Airway epithelial cell (primary cell): ENCODE measurements at places on chromosomes 3 and 15. TPM values are rescaled to one million over a fixed set of nuclear protein-coding genes. Genes with fewer than 3 reads are reported as not detected.

The EFCC1 gene
- not detected in 2 replicates for total RNA-seq

The ROPN1 gene
- not detected in 2 replicates for total RNA-seq

The FGD5 gene
- 0.28 TPM in 2 replicates for total RNA-seq

The POLQ gene
- total RNA-seq, result 3.7 and 4.9 TPM in 2 replicates

The TERC gene
- 199 and 253 TPM in 2 replicates for total RNA-seq

The TMEM207 gene
- total RNA-seq, result not detected in 2 replicates

The CFAP100 gene
- not detected in 2 replicates for total RNA-seq

The ACKR2 gene
- total RNA-seq, result 0.56 and 0.92 TPM in 2 replicates
